ENCODE measurements at places on chromosomes 1 and 21. TPM values are rescaled to one million over a fixed set of nuclear protein-coding genes. Genes with fewer than 3 reads are reported as not detected.

DNA sequence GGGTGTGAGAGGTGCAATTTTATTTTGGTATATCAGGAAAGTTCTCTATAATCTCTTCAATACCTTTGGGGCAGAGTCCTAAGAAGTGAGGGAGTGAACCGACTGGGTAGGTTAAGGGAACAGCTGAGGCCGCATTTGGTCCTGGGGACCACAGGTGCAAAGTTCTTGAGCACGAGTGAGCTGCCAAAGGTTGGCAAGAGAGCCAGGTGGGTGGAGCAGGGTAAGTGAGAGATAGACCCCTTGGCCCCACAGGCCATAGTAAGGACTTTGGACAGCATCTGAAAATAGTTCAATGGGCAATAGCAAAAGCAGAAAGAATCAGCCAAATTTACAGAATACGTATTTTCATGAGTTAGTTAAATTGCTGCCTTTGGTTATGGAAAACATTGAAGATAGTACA, 11.0 kb upstream of the NID1 start:
- DNase-seq = no peak

- no peak for DNase-seq
Observed at GRCh38 chr1:7069931-7070330, 284.7 kb downstream of the CAMTA1 start.

GRCh38 chr21:46369520-46370235, 45.7 kb downstream of the PCNT start:
- no peak for DNase-seq

Gene SYT14
- polyA plus RNA-seq = 0.05 TPM

- peak; percentile 55 for DNase-seq
Observed at GRCh38 chr1:187051618-187052232, 223.0 kb downstream of the PLA2G4A start.
